Head of caudate nucleus (tissue), 42 donors: ENCODE measurements at places on chromosomes 16 and 17.

GRCh38 chr17:33769066-33769465 is 476.0 kb upstream of the ASIC2 start:
- DNase-seq = no peak

- no peak for DNase-seq
These were observed 617.3 kb upstream of the GOT2 start for GRCh38 chr16:59351305-59351903.

DNA sequence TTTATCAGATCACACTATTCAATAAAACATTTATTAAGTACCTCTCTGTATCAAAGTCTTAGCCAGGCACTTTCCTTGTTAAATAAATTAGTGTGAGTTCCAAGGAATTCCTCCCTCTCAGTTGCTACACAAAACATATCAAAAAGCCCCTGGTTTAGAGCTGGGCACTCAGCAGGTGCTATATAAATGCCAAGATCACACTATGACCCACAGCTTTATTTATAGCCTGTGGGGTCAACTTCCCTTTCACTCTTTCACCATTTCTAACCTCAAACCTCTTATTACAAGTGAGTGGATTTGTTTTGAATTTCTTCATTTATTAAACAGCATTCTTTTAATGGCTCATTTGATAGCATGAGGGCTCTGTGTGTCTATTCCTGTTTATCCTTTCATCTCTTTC is 112.6 kb upstream of the MPHOSPH6 start:
- no peak for DNase-seq

DNA sequence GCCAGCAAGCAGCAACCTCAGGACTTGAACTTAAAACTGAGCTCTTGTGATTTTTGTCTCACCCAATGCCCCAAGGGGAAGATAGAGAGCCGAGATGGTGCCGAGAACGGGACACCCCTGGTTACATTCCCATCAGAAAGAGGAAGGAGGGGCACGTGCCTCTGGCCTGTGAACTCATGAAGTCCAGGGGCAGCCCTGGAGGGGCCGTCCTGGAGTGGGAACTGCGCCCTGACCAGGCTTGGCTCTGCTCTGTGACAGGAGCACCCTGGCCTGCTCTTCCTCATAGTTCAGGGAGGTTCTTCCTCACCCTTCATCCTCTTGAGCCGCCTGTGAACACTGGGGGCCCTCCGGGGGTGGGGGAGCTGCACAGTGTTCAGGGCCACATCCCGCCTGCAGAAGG is 130.3 kb upstream of the FOXF1 start:
- DNase-seq = no peak

GRCh38 chr17:46097497-46097896 is 95.7 kb downstream of the KANSL1 start:
- DNase-seq = no peak

GRCh38 chr16:8496364-8496763 is 93.9 kb downstream of the TMEM114 start:
- no peak for DNase-seq

DNA sequence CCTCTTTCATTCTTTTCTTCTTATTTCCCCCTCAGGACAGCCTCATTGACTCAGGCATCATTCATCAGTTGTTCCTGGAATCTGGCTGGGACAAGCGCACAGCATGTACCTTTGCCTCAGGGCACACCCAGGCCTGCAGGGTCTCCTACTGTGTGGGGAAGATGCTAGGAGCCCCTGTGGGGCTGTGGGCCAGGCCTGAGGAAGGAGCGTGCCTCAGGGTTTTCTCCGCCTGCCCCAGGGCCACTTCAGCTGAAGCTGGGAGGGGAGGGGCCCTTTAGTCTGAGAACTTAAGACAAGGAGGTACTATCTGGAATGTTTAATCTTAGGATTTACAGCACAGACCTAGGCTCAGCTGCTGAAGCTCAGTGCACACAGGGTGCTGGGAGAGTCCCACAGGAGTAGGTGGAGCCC is 7.9 kb downstream of the ELMO3 start:
- no peak for DNase-seq

GRCh38 chr17:21425736-21426135 is 49.6 kb downstream of the KCNJ12 start:
- no peak for DNase-seq

DNA sequence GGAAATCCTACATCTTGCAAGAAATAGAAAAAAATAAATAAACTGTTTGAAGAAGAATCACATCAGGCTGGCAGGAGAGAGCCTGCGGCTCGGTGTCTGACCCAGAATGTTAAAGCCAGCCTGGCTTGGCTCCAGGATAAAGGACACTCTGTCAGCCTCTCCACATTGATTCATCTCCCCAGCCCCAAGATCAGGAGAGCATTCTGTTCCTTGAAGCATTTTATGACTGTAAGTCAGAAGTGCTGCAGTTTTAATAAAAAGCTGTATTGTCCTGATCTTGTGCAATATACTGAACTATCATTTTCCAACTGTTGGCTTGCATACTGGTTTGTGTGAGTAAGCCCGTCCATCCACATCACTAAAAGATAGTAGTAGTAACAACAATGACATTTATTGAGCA is 426.6 kb downstream of the HAPSTR1 start:
- DNase-seq = no peak

- DNase-seq = no peak
These were observed 73.1 kb downstream of the ASIC2 start for GRCh38 chr17:33220036-33220435.

DNA sequence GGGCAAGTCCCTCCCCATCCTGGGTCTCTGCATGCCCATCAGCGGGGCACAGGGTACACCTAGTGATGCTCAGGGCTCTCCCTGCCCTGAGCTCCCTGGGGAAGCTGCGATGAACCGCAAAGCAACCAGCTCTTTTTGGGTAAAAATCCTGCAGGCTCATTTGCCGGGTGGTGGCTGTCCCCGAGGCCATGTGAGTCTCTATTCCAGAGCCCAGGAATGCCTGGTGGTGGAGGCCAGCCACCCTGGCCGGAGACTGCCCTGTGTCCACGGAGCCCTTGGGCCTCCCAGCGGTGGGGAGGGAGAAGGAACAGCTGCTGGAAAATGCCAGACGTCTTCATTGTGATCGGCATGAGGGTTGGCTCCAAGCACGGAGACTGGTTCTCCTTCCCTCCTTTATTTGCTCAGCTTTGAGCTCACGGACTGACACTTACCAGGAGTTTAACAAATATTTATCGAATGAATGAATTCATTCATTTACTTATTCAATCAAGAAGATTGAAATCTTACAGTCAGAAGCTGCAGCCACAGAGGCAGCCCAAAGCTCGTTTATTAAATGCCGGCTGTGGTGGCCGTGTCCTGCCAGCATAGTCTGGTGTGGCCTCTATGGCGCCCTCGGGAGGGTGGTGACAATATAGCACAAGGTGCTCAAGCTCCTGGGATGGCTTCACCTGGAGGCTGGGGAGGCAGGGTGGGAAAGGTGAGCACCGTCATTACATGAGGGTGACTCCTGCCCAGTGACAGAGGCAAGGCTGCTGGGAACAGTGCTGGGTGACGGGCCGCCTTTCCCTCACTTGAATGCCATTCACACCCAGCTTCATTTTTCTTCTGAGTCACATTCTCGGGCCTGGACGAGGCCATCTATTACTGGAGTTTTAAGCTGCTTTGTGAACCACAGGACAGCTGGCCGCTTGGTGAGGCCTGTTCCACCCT is 31.1 kb upstream of the JPH3 start:
- DNase-seq = peak; percentile 16

DNA sequence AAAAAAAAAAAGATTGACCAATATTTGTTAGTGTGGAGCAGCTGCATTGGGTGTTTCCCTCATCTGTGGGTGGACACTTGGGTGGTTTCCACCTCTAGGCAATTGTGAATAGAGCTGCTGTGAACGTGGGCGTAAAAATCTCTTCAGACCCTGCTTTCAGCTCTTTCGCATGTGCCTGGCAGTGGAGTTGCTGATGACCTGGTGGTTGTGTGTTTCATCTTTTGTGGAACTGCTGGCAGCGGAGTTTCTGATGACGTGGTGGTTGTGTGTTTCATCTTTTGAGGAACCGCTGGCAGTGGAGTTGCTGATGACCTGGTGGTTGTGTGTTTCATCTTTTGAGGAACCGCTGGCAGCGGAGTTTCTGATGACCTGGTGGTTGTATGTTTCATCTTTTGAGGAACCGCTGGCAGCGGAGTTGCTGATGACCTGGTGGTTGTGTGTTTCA is 21.4 kb downstream of the ZC3H18 start:
- DNase-seq = no peak

DNA sequence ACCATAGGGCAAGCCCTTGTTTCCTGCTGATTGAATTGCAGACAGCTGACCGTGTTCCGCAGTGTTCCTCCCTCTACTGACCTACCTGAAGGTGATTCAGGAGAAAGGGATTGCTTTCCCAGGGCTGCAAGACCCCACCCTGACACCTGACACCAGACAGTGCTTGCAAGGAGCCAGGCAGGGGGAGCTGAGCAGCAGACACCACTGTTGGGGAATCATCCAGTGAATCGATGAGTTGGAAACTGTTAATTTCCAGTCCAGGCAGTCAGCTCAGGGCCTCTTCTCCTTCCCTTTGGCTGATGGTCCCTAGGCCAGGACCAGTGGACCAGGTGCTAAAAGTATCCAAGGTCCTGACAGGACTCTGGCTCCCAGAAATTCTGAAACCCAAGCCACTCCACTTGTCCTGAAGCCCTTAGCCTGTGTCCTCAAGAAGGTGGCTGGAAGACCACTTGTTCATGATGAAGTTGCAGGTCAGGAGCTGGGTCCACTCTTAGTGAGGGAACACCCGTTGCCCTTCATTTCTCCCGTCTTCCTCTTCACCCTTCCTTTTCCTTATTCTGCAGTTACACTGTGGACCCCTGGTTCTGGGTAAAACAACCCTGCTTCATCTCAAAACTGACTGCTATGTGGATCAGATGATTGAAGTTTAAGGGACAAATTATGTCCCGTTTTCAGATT is 9.5 kb upstream of the UNK start:
- no peak for DNase-seq

GRCh38 chr16:67399218-67399733 is 6.0 kb upstream of the TPPP3 start:
- DNase-seq = peak; percentile 53

- no peak for DNase-seq
These were observed 454.9 kb downstream of the SOX9 start for GRCh38 chr17:72575542-72576233.

DNA sequence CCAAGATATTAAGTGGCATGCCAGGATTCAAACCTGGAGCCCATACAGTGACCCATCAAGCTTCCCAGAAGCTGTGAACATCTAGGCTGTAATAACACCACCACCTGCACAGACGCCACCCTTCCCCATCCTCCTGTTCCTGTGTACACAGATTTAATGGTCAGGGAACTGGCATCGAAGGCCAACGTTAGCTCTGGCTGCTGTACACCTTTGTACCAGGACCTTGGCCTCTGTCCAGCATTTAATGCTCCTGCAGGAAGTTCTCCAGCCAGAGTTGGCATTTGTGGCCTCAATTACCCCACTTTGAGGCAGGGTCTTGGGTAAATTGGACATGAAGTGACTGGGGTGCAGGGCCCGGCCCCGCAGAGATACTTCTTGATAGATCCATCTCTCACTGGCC is 49.3 kb downstream of the SCNN1B start:
- no peak for DNase-seq

DNA sequence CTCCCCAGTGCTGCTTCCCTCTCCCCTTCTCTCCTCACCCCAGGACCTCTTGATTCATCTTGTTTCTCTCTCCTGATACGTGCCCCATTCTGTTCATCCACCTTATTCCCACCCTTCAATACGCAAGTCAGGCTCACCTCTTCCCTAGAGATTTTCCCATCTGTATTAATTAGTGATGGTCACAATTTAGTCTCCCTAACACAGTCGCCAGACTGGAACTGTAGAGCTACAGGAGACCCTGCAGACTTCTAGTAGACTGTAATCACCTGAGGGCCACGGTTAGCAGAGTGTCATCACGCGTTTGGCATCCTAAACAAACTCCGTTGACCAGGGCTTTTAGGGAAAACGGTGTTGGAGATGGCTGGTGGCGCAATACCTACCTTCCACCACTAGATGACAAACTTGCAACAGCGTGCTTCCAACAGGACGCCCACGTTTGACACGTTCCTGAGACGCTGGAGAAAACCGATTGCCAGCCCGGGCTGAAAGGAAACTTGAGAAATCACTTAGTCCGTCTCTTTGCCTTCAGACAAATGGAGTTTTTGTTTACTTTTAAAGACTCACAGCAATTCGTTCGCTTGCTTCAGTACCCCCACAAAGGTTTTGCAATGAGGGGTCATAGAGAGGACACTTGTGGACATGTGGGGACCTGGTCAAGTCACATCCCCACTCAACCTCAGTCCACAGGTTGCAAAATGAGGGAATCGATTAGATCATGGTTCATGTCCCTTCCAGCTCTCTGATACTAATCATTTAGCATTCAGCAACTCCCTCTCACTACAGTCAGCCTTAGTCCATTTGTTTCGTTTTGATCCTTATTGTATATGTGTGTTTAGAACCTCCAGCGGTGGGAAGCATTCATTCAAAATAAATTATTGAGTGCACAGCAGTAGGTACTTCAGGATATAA is 20.6 kb downstream of the MYL4 start:
- peak; percentile 88 for DNase-seq

DNA sequence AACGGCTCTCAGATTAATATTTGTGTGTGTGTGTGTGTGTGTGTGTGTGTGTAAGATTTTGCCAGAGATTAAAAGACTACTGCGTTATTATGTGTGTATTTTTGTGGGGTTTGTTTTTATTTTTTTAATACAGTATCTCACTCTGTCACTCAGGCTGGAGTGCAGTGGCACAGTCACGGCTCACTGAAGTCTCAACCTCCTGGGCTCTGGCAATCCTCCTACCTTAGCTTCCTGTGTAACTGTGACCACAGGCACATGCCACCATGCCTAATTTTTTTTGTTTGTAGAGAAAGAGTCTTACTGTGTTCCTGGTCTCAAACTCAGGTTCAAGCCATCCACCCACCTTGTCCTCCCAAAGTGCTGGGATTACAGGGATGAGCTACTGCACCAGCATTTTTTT is 87.2 kb downstream of the CYB561 start:
- DNase-seq = no peak

DNA sequence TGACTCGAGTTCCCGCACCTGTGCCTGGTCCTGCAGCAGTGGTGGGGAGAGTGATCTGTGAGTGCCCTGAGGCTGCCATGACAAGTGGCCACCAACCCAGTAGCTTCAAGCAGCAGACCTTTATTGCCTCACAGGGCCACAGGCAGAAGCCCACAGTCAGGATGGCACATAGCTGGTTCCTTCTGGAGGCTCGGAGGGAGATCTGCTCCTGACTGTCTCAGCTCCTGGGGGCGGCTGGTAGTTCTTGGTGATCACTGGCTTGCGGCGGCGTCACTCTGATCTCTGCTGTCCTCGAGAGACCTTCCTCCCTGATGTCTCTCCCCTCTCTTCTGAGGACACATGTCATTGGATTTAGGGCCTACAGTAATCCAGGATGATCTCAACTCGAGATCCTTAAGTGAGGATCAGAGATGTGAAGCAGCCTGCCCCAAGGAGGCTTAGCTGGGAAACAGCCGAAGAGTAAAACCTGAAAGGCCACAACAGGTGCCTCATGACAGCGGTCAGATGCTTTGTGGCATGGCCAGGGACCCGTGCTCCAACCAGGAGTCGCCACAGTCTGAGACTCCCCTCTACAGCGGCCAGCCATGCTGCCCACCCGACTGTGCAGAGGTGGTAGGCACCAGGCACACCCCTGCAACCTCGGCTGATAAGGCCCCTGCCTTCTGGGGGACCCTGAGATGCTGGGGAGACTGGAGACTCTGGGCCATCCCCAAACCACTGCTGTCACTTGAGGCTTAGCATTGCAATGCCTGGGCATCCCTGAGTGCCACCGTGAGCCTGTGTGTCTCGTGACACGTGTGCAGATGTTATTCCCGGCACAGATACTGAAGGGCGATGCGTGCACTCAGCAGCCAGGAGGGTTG is 30.0 kb upstream of the SLC38A10 start:
- no peak for DNase-seq
